Stimulated activated CD4-positive, alpha-beta T cell treated with anti-CD3 and anti-CD28 coated beads, Interleukin-1b, Interleukin-23, amount 100 ng/mL, for 4 hours (primary cell): ENCODE measurements at places on chromosomes 3 and 15.

- no peak for DNase-seq
Measured at GRCh38 chr3:61530355-61530754, 31.0 kb upstream of the PTPRG start.

GRCh38 chr3:10808130-10808735 lies 7.8 kb upstream of the SLC6A11 start:
- no peak for DNase-seq

- no peak for DNase-seq
Measured at GRCh38 chr3:151732861-151733260, 866 bp upstream of the AADACL2 start.

GRCh38 chr3:52230461-52230860 lies 5.0 kb upstream of the TLR9 start:
- no peak for DNase-seq
